ENCODE measurements at places on chromosomes 11 and 22.

GRCh38 chr11:120660024-120660565, 148.5 kb downstream of the GRIK4 start:
- no peak for DNase-seq

GRCh38 chr11:111089759-111090158, 155.8 kb upstream of the POU2AF2 start:
- no peak for DNase-seq

- DNase-seq, result no peak
Measured at GRCh38 chr11:88552379-88553062, 215.0 kb upstream of the CTSC start.

DNA sequence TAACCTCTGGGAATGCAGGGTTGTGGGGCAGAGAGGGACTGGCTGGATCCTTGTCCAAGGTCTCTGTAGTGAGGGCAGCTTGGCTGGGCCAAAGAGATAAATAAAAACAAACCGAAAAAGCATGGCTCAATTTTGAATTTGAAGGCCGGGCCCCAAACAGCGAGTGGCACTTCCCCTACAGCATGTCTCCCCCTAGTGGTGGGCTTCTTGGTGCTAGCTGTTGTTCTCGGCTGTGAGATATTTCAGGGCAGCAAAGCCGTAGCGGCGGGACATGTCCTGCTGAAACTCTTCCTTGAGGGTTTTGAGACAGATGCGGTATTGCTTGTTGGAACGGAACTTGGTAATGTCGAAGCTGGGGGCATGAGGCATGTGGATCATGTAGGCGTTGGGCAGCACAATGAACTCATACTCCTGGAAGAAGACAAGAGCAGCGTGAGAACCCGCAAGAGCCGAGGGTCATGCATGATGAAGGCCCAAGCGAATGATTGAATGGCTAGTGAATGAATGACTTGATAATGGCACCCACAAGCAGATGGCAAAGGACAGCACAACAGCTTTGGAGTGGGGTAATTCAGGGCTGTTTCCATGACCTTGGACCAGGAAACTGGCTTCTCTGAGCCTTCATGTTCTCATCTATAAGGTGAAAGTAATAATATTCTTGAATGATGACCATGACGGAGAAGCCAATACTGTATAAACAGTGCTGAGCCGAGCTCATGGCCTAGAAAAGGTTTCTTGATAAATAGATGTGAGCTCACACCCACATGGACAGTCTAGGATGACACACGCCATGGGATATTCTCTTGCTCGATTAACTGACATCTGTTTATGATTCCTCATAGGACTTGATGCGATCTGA, 216.3 kb upstream of the SYN3 start:
- DNase-seq, result no peak

DNA sequence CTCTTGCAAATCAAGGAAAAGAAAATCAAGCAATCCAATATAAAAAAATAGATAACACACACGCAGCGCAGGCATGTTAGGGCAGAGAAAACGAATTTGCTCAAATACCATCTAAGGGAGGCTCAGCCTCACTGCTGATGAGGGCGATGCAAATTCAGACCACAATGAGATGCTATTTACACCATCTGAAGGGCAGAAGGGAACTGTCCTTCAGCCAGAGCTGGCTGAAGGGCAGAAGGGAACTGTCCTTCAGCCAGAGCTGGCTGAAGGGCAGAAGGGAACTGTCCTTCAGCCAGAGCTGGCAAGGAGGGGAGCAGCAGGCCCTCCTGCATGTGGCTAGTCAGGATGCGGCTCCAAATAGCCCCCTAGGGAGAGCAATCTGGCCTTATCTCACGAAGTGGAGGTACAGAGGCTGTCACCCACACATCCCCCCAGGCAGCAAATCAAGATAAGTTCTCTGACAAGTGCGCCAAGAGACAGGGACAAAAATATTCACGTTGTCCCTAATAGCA, 7.6 kb upstream of the SLC39A13 start:
- no peak for DNase-seq

DNA sequence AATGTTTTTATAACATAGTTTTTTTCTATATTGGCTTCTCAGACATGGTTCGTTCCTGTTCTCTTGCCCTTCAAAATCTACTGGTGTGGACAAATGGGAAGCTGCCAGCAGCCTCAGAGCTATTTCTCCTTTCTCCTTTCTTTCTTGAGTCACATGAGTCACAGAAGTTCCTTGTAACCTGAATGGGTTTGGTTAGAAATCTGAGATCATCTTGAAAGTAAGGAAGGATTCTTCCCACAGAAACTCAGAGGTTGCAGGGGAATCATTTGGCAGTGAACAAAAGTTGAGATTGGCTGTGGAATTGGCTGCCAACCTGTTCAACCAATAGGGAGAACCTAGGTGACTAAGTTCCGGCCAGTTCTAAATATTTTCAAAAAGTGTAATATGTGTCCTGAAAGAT, 12.5 kb downstream of the PLET1 start:
- DNase-seq, result no peak

- DNase-seq, result no peak
Measured at GRCh38 chr11:112786886-112787530, 174.2 kb upstream of the NCAM1 start.
